ENCODE measurements at places on chromosomes 2 and 18.

GRCh38 chr18:62728254-62728653 lies 12.9 kb downstream of the PHLPP1 start:
- DNase-seq, result no peak

GRCh38 chr2:39437522-39438296 lies 624 bp upstream of the MAP4K3 start:
- no peak for DNase-seq

- DNase-seq, result no peak
These were observed 319.9 kb downstream of the NBAS start for GRCh38 chr2:15241201-15241600.

DNA sequence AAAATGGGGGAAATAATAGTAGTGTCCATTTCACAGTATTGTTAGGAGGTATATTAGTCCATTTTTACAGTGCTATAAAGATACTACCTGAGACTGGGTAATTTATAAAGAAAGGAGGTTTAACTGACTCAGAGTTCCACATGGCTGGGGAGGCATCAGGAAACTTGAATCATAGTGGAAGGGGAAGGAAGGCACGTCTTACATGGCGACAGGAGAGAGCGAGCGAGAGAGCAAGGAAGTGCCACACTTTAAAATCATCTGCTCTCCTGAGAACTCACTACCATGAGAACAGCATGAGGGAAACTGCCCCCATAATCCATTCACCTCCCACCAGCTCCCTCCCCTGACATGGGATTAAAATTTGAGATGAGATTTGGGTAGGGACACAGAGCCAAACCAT lies 23.4 kb downstream of the MGAT5 start:
- no peak for DNase-seq

DNA sequence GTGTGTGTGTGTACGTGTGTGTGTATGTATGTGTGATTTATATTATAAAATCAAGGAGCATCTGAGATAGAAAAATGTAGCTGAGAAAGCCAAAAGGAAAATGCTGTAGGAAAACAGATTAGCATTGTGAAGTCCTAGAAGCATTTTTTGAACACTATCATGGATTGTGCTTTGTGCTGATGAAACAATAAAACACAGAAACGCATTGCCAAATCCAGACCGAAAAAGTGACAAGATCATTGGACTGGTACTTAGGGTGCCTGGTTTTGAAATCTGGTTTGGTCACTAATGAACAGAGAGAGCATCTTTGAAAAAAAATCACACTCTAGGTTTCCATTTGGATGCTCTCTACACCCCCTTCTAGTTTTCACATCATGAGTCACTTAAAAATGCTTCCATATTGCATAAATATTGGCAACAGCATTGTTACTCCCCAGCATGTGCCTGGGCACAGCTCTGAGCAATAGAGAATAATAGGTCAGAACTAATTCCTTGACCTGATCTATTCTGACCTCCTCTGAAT lies 214.6 kb upstream of the LRRTM1 start:
- DNase-seq, result no peak

DNA sequence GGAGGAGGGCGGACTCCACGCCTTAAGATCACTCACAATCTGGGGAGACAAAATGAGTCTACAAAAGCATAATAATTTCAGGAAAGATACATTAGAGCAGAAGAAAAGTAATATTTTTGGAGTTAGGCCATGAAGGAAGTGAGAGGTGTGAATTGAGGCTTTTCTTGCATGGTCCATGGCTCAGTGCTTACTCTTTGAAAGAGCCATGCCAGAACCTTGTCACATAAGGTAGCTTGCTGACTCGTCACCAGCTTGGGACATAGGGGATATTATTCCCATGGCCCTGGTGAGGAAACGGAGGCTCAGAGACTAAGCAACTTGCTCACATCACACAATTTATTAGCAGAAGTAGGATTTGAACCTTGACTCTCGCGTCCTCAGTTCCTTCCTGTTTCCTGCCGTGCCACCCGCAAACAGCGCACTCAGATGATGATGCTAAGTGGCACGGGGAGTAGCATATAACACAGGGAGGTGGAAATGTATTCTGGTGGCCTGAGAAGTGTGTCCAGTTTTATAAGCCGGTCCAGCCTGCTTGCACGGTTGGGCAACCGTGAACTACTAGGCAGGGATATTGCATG lies 312.2 kb upstream of the EPAS1 start:
- no peak for DNase-seq

- DNase-seq, result no peak
These were observed 15.1 kb downstream of the RDH14 start for GRCh38 chr2:18545384-18545783.

GRCh38 chr2:9097239-9097638 lies 93.8 kb upstream of the MBOAT2 start:
- no peak for DNase-seq

- DNase-seq, result no peak
These were observed 175.4 kb upstream of the SIX2 start for GRCh38 chr2:45184606-45185005.

- DNase-seq, result no peak
These were observed 7.4 kb downstream of the CXCR4 start for GRCh38 chr2:136110526-136110925.

GRCh38 chr2:130726614-130727180 lies 2.2 kb upstream of the GPR148 start:
- no peak for DNase-seq

DNA sequence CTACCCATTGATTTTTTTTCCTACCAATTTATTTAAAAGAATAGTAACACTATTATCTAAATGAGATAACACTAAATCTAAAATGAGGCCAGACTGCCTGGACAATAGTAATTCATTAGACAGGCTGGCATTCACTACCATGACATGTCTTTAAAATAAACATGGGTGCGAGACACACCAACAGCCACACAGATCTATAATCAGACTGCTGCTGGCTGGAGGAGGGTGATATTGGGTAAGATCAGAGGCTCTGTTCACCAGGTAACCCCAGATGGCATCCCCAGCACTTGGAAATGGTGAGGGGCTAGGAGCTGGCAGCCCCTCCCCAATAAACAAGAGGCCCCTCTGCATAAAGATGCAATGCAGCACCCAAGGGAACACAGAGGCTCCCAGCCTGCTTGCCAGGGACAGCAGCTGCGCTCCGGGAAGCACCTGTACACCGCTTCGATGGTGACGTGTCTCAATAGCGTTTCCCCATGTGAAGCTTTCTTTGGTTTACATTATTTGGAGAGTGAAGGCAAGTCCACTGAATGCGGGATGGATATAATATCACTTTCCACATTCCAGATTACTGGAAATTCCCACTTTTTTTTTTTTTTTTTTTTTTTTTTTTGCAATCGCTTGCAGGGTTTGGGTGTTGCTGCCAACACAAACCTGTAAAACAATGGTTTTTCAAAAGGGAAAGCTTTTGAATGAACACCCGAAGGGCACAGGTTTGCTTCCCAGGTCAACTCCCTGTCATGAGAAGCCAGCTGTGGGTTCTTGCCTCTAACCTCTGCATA lies 159.0 kb downstream of the ZNF516 start:
- no peak for DNase-seq

Data from cortex of kidney (tissue), 1 donor.